ENCODE measurements at places on chromosomes 5 and 9. TPM values are rescaled to one million over a fixed set of nuclear protein-coding genes. Genes with fewer than 3 reads are reported as not detected.

DNA sequence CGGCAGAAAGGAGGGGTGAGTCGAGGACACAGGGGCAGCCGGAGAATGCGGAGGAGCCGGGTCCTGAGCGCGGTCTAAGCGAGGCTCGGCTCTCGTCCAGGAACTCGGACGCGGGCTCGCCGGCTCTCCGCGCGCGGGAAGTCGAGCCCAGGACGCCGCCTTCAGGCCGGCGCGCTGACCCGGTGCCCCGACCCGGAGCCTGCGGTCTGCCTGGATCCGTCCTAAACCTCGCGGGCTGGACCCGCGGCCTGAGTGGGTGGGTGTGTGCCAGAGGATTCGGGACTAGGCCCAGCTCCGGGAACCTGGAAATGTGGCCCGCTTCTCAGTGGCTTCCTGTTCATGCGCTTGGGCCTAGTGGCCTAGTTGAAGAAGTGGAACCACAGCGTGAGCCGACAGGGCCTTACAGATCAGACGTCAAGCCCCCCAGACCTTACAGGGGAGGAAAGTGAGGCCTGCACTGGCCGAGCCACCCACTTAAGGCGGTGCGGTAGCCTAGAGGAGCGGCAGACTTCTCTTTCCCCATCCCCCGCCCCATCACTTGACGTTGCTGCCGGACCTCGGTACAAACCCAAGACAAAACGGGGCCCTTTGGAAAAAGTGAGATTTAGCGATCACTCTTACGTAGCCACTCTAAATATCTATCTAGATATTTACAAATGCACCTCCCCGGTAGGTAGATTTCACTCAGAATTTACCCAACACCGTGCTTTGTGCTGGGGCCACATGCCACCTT, 1.2 kb downstream of the CDKN2B-AS1 start:
- H3K4me1 ChIP-seq, result peaks cover 28% of the 10 kb centered on the region
- peak; percentile 92 for DNase-seq
- peak overlapping the region; percentile 98 for H3K27ac ChIP-seq
- H3K36me3 ChIP-seq, result no peaks in the 10 kb centered on the region

GRCh38 chr9:14107977-14108376, 206.0 kb downstream of the NFIB start:
- no peak for DNase-seq
- H3K27me3 ChIP-seq, result no peaks in the 10 kb centered on the region
- H3K4me1 ChIP-seq, result peaks cover 16% of the 10 kb centered on the region
- no peak overlapping the region for H3K4me3 ChIP-seq

- H3K4me1 ChIP-seq, result peaks cover 41% of the 10 kb centered on the region
- peak overlapping the region; percentile 64 for H3K27ac ChIP-seq
- no peak for DNase-seq
- no peaks in the 10 kb centered on the region for H3K27me3 ChIP-seq
- H3K36me3 ChIP-seq, result peaks cover 15% of the 10 kb centered on the region
Observed at GRCh38 chr5:43606351-43606750, 3.4 kb downstream of the NNT start.

DNA sequence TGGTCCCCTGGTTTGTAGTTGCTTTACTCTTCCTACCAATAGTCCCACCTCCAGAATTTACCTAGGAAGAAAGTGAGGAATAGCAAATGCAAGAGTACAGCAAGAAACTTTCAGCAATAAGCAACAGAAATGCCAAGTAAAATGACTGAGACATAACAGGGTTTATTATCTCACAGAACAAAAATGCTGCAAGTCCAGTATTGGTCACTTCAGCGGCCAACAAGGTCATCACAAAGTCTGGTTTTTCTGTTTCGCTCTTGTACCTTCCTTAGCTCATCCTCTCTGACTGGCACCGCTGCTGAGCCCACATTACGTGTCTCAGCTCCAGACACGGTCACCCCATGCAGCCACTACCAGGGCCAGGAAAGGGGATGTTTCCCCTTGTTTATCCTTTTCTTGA, 82.7 kb downstream of the RFK start:
- H3K27ac ChIP-seq, result no peak overlapping the region
- H3K36me3 ChIP-seq, result no peaks in the 10 kb centered on the region
- H3K4me1 ChIP-seq, result no peaks in the 10 kb centered on the region
- peaks cover 5% of the 10 kb centered on the region for H3K27me3 ChIP-seq
- no peak for DNase-seq

- no peak for DNase-seq
- no peaks in the 10 kb centered on the region for H3K36me3 ChIP-seq
- no peaks in the 10 kb centered on the region for H3K4me1 ChIP-seq
- H3K27ac ChIP-seq, result no peak overlapping the region
- H3K27me3 ChIP-seq, result peaks cover 33% of the 10 kb centered on the region
Observed at GRCh38 chr9:6051511-6051950, 36.1 kb upstream of the RANBP6 start.

Gene GABRA1
- not detected for total RNA-seq

Gene PAPPA
- total RNA-seq, result 219 TPM

- H3K4me1 ChIP-seq, result no peaks in the 10 kb centered on the region
- no peak for DNase-seq
- H3K4me3 ChIP-seq, result no peak overlapping the region
- no peak overlapping the region for H3K27ac ChIP-seq
- H3K36me3 ChIP-seq, result peaks cover 42% of the 10 kb centered on the region
Observed at GRCh38 chr5:873328-873727, 19.3 kb downstream of the BRD9 start.

GRCh38 chr5:163631856-163632255, 126.4 kb downstream of the MAT2B start:
- H3K27me3 ChIP-seq, result peaks cover 7% of the 10 kb centered on the region
- H3K36me3 ChIP-seq, result no peaks in the 10 kb centered on the region
- H3K27ac ChIP-seq, result no peak overlapping the region
- DNase-seq, result no peak
- no peaks in the 10 kb centered on the region for H3K4me1 ChIP-seq

- H3K27ac ChIP-seq, result no peak overlapping the region
- no peak for DNase-seq
- no peaks in the 10 kb centered on the region for H3K36me3 ChIP-seq
- H3K27me3 ChIP-seq, result no peaks in the 10 kb centered on the region
- no peaks in the 10 kb centered on the region for H3K4me1 ChIP-seq
Observed at GRCh38 chr5:127910307-127910956, 173.1 kb upstream of the SLC12A2 start.

GRCh38 chr9:82052081-82052480, 63.5 kb downstream of the SPATA31D1 start:
- no peak for DNase-seq
- peaks cover 2% of the 10 kb centered on the region for H3K27me3 ChIP-seq
- H3K27ac ChIP-seq, result no peak overlapping the region

Gene TAF11L5
- not detected for total RNA-seq

- no peaks in the 10 kb centered on the region for H3K27me3 ChIP-seq
- no peak for DNase-seq
Observed at GRCh38 chr5:352639-353611, 31.4 kb downstream of the AHRR start.

DNA sequence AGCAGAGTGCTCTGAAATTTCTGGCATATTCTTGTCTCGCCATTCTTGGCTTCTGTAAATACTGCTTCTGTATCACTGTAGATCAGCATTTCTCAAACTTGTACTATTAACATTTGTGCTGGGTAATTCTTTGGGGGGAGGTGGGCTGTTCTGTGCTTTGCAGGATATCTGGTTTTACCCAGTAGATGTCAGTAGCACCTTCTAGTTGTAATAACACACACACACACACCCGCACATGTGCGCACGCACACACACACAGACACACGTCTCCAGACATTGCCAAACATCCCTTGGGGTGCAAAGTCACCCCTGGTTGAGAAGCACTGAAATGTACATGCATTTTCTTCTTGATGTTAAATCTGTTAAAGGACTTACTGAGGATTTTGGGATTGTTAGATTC, 304.1 kb downstream of the MAT2B start:
- peaks cover 3% of the 10 kb centered on the region for H3K27me3 ChIP-seq
- no peaks in the 10 kb centered on the region for H3K36me3 ChIP-seq
- no peak overlapping the region for H3K4me3 ChIP-seq
- no peak overlapping the region for H3K27ac ChIP-seq

Gene FCN2
- total RNA-seq, result not detected
